ENCODE measurements at places on chromosomes 7 and 10.

GRCh38 chr7:74149603-74150002 is 24.6 kb upstream of the EIF4H start:
- no peak for DNase-seq

DNA sequence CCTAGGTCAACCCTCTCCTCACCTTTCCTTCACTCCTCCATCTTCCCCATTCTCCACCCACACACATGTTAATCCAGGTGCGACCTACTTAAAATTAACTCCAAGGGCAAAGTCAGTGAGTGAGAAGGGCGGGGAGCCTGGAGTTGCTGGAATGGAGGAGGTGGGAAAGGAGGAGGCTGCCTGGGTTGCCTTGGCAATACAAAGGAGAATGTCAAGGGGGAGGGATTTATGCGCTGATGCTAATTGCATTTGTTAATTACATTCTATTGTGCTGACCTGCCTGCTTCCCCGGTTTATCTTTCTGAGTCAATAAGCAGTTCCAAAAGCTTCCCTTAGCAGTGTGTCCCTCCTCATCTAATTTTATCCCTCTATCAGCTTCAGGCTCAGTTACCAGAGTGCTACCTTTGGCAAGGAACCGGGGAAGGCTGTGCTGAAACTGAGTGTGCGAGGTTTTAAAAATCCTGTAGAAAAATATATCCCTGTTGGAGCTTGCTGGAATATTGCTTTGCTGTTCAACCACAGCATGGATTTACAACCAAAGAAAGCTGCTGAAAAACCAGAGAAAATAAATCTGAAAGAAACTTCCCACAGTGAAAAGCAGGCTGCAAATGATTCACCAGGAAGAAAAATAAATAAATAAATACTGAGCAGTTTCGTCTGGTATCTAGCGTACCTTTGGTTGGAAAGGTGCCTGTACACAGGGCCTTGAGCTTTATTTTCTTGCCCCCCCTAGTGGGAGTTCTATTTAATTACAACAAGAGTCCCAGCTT is 113.2 kb upstream of the DGKB start:
- DNase-seq, result no peak

DNA sequence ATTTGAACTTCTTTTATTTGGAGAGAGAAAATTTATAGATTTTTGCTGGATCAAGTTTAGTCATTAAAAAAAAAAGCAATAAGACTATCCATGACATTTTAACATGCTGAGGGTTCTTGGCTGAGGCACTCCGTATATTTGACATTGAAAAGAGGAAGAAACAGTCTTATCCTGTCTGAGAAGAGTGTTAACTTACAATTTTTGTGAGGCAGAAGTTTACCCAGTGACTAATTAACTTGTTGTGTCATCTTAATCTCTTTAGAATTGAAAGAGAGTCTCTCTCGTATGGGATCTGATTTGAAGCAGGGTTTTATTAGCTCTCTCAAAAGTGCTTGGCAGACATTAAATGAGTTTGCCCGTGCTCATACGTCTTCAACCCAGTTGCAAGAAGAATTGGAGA is 39.3 kb downstream of the SEC23IP start:
- DNase-seq, result no peak

GRCh38 chr7:2309889-2310331 is 4.3 kb downstream of the SNX8 start:
- no peak for DNase-seq

DNA sequence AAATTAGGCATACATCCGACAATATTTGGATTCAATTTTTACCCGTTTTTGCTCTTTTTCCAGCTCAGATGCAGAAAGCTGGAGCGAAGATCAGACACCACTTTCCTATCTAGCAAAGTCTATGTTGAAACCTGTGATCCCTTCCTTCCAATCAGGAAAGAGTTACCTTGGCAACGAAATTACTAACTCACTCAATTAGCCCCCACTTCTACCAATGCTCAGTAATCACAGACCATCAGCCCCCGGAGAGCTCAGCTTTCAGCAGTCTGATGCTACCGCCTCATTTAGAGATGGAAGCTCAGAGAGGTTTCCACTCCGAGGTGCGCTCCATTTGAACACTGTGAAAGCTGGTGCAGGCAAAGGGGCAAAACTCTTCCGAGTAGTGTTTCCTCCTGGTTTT is 6.7 kb downstream of the FRAT1 start:
- no peak for DNase-seq

GRCh38 chr7:77442636-77443035 is 26.5 kb upstream of the GSAP start:
- DNase-seq, result no peak

GRCh38 chr7:29146057-29146706 is at the start of gene CPVL:
Gene CPVL (minus strand): TSS chr7:29146537. CDS start chr7:29121061, 25,476 bp downstream.
- DNase-seq, result no peak

- DNase-seq, result no peak
Measured at GRCh38 chr10:117964536-117964935, 82.2 kb downstream of the RAB11FIP2 start.

DNA sequence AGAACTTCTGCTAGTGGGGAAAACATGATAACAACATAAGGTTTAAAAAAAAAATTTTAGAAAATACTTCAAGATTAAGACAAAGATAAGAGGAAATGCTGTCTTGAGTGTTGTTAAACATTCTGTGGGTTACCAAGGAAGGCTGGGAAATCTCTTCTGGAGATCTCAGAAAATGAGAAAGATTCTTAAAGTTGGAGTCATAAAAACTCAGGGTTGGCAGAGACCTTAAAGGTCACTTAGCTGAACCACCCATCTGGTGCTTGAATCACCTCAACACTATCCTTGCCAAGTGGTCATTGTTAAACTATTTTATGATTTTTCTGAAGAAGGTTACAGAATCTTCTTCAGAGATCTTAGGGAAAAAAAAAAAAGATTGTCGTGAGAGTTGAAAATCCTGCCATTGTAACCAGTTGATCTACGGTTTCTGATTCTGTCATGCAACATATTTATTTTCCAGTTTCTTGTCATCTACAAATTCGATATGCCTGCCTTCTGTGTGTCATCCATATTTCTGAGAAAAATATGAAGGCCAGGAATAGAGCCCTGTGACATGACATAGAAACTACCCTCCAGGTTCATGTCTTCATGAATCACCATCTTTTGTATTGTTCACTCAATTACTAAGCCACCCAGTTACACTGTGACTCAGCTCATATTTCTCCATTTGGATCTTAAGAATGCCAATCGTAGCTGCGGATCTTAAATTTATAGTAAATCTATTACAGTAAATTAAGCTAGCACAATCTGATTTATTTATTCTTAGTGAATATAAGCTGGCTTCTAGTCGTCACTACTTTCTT is 179.2 kb downstream of the ST7 start:
- DNase-seq, result no peak

DNA sequence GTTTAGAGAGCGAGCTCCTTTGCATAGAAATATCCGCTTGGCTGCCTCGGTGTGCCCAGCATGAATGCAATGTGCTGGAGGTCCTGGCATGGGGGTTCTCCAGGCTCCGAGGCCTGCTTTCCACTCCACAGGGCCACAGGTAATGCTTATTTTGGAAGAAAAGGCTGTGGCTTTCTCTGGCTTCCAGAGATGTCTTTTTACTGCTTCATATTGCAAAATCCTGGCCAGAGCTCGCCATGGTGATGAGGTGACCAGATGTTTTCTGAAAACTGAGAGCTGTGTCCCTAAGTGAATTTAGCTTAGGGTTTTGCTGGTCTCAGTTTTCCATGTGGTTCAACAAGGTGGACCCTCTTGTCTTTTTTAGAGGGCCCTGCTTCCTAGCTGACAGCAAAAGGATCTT is 65.2 kb downstream of the BMPER start:
- DNase-seq, result no peak

DNA sequence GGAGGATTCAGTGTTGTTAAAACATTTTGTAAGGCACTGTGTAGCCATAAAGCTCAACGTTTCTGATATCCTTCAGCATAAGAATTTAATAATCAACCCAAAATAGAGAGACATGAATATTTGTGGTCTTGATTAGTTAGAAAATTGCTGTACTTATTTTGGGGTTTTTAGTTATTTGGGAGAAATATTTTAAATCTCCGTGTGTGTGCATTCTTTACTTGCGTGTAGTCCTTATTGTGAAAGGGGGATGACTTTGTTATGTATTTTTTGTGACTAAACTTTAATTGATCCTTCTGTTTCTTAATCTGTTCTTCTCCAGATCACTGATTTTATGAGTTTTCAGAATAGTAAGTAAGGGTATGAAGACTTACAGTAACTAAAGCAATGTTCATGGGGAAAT is 81.2 kb downstream of the ZNRF2 start:
- no peak for DNase-seq

DNA sequence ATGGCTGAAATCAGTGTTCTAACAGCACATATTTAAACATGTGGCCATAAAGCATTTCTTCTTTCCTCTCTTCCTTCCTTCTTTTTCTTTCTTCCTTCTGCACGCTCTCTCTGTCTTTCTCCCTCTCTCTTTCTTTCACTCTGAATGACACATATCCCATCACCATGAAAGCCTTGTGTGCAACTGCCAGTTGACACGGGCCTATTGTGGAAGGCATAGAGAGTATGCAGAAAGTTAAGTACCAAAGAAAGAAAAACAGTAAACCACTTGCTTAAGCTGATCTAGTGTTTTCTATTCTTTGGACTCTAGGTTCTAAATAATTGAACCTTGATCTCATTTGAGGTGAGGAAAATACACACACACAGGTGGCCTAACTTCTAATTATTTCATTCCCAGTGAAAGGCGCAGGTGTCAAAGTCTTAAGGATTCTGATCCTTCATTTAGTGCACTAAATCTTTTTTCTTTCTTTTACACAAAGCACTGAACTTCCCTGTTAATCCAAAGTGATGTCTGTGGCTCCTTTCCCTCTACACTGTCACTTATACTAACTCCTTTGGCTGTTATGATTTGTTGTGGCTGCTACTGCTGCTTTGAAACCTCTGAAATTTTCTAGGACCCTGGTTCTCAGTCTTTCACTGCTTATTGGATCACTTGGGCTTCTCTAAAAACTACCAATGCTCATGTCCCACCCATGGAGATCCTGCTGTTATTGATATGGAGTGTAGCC is 17.7 kb downstream of the DKK1 start:
- no peak for DNase-seq

- no peak for DNase-seq
Measured at GRCh38 chr7:87599336-87599735, 1.3 kb downstream of the ABCB1 start.

GRCh38 chr7:6636741-6637543 is at the start of gene ZNF316:
Gene ZNF316 (plus strand): TSS chr7:6637318. CDS start chr7:6642410, 5,092 bp downstream.
- DNase-seq, result peak; percentile 55

DNA sequence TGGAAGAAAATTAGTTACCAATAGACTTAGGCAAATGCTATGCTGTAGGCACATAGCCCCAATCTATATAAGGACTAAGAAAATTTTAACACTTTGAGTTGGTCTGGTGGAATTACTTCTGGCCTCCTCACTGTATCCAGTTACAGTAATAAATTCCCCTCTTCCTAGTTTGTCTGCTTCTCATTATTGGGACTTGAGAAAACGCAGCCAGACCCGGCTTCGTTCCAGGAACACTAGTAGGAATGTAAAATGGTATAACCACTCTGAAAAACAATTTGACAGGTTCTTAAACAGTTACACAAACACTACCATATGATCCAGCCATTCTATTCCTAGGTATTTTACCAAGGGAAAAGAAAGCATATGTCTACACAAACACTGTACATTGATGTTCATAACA is 150.2 kb downstream of the VPS50 start:
- DNase-seq, result no peak

All from stimulated activated CD4-positive, alpha-beta T cell treated with anti-CD3 and anti-CD28 coated beads, TNF-alpha, amount 100 ng/mL, for 48 hours (primary cell).